ENCODE measurements at places on chromosomes 7 and 10.

GRCh38 chr7:50207686-50208255 lies 96.7 kb upstream of the IKZF1 start:
- no peak for DNase-seq

DNA sequence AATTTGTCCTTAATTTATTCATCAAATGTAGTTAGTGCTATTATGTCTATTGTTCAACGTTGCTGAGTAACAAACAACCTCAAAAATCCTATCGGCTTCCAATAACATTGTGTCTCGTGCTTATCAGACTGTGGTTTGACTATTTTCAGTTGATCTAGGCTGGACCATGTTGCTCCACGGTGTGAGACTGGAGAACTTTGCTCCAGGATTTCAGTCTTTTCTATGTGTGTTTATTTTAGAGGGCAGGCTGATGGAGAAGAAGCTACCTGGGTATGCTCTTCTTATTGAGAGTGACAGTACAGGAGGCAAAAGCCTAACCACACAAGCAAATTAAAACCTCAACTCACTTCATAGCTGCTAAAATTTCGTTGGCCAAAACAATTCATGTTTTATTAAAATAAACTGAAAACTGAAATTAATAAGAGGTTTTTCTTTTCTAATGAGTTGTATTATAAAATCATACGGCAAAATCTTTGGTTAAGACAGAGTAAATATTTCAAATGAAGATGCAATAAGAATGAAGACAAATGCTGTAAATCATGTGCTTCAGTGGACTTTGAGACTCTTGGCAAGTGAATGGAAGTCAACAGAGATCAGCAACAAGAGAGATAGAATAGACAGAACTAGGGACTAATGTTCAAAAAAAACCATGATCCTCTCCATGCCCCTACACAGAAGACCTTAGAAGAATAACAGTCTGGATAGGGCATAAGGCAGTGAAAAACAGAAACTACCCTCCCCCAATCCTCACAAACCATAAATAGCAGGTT lies 418.0 kb upstream of the ETV1 start:
- DNase-seq: no peak

- no peak for DNase-seq
Observed at GRCh38 chr10:77138541-77138940, 499.1 kb downstream of the KCNMA1 start.

GRCh38 chr7:52009181-52009580 lies 692.6 kb upstream of the COBL start:
- no peak for DNase-seq

- DNase-seq: no peak
Observed at GRCh38 chr7:35348611-35349400, 94.9 kb upstream of the TBX20 start.

DNA sequence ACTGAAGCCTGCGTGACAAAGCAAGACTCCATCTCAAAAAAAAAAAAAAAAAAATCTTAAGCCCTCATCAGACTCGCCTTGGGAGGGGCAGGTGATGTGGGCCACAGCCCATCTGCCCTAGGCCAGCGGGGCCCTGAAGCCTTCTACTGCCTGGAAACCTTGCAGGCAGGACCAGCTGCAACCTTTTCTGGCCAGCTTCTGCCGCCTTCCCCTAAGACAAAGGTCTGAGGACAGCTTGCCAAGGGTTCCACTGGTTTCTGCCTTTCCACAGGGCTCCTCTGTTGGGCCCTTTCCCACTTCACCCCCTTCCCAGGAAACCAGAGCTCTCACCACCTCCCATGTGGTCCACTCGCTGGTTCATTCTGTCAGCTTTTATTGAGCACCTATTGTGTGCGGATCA lies 35.2 kb downstream of the UBTD1 start:
- no peak for DNase-seq

GRCh38 chr7:140719721-140720120 lies 23.2 kb downstream of the NDUFB2 start:
- DNase-seq: no peak

- DNase-seq: no peak
Observed at GRCh38 chr10:86964061-86964846, 4.0 kb upstream of the ADIRF start.

- DNase-seq: no peak
Observed at GRCh38 chr7:91634485-91635177, 245.9 kb downstream of the MTERF1 start.

- DNase-seq: no peak
Observed at GRCh38 chr10:56662765-56663447, 301.8 kb upstream of the ZWINT start.

DNA sequence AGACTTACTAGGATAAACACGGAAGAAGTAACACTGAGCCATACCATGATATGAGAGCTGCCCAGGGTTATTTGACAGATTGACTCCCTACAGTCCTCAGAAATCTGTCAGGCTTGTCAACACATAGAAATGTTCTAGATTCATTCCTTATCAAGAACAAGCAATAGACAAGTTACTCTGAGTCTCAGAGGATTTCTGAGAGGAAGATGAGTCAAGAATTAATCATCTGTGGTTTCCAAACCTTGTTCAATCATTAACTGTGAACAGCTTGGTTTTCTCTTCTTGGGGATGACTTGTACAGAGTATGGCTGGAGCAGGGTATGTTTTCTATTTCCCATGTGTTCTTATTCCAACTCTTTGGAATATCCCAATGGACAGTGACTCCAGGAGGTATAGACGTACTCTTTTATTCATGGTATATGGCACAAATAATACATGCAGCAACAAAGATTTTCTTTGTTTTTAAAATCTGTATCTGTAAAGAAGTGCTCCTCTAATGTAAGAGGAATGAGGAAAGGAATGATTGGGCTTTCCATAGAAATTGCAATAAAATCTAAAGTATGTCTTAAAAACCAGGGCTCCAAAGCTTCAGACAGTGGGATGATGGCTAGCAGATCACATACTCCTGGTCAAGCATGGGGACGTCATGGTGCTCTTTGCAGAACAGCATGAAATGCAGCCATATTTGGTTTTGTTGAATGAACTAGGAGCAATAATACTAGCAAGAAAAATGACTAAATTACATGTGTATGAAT lies 11.9 kb upstream of the SFR1 start:
- DNase-seq: no peak

Data from stimulated activated CD4-positive, alpha-beta T cell treated with anti-CD3 and anti-CD28 coated beads, Interleukin-2, amount 100 ng/mL, for 24 hours (primary cell).